Osteoblast (primary cell): ENCODE measurements at places on chromosomes 2 and 18.

DNA sequence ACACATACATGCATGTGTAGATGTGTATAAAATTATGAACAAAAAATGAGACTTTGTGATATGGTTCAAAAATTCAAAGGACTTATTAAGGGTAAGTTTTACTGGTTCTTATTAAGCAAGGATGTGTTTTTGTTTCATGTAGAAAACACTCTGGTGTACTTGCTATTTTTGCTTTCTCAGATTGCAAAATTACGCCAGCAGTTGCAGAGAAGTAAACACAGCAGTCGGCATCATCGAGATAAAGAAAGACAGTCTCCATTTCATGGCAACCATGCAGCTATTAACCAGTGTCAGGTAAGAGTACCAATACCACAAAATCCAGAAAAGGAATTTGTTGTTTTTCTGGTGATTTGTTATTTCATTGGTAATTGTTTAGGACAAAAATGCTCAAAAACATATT lies 91.3 kb downstream of the FAM117B start:
- DNase-seq: no peak
- H3K4me3 ChIP-seq: no peak overlapping the region
- H3K36me3 ChIP-seq: no peaks in the 10 kb centered on the region
- no peak overlapping the region for H3K27ac ChIP-seq
- no peaks in the 10 kb centered on the region for H3K27me3 ChIP-seq

GRCh38 chr2:148545390-148546256 lies 98.9 kb upstream of the EPC2 start:
- no peak overlapping the region for H3K27ac ChIP-seq
- no peaks in the 10 kb centered on the region for H3K36me3 ChIP-seq
- DNase-seq: no peak
- H3K4me1 ChIP-seq: no peaks in the 10 kb centered on the region
- no peaks in the 10 kb centered on the region for H3K27me3 ChIP-seq
- no peak overlapping the region for H3K4me3 ChIP-seq

DNA sequence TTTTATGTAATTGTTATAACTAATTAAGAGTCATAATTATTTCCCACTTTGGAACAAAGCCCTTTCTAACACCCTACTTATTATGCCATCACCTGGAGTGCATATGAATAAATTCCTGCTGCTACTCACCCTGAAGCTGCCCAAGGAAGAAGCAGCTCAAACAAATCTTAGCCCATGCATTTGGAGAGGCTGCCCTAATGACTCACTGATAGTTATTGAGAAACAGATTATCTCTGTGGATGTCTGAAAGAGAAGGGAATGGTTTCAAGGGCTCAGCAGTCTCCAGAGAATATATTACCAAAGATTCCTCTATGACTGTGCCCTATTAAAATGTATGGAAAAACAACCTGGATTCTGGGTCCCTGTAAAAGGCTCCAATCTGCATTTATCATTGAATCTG lies 81.0 kb downstream of the GPR39 start:
- no peaks in the 10 kb centered on the region for H3K36me3 ChIP-seq
- no peak overlapping the region for H3K27ac ChIP-seq
- H3K4me3 ChIP-seq: no peak overlapping the region
- no peaks in the 10 kb centered on the region for H3K27me3 ChIP-seq
- no peak for DNase-seq
- H3K4me1 ChIP-seq: no peaks in the 10 kb centered on the region

- H3K4me3 ChIP-seq: no peak overlapping the region
- no peak overlapping the region for H3K27ac ChIP-seq
- no peaks in the 10 kb centered on the region for H3K36me3 ChIP-seq
- peaks cover 3% of the 10 kb centered on the region for H3K27me3 ChIP-seq
- H3K4me1 ChIP-seq: no peaks in the 10 kb centered on the region
- DNase-seq: peak; percentile 11
Observed at GRCh38 chr2:222480497-222480896, 56.2 kb downstream of the SGPP2 start.
